Stromal cell of bone marrow (primary cell): ENCODE measurements at places on chromosomes 11 and 22.

DNA sequence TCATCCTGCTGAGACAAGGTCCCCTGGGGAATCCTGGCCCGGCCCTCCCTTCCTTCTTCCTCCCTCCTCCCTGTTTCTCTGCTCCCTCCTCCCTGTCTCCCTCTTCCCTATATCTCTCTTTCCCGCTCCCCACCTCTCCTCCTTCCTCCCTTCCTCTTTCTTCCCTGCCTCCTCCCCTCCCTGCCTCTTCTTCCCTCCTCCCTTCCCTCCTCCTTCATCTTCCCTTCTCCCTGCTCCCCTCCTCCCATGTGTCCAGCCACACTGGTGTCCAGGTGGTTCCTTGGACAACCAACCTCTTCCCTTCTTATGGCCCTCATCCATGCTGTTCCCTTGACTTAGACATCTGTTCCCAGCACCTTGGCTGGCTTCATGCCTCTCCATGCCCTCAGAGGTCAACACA lies 258.1 kb downstream of the MN1 start:
- DNase-seq: no peak

DNA sequence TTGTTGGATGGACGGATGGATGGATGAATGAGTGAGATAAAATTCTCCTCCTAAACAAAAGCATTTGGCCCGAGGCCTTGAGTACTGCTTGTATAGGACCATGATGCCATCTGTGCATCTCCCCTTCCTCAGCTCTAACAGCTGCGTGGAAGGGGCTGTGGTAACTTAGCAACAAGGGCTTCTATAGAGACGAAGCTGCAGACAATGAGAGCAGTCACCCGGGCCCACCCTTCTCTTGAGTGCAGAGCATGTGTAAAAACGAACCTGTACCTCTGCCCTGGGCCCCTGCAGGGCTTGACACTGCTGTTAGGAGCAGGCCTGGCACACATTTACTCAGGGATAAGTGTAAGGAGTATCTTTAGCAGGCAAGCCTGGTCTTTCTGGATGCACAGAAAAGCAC lies 391.5 kb downstream of the CADM1 start:
- no peak for DNase-seq

GRCh38 chr11:45053736-45054446 lies 92.5 kb upstream of the PRDM11 start:
- DNase-seq: no peak

- DNase-seq: no peak
Observed at GRCh38 chr11:76313913-76314740, 66.8 kb downstream of the THAP12 start.

DNA sequence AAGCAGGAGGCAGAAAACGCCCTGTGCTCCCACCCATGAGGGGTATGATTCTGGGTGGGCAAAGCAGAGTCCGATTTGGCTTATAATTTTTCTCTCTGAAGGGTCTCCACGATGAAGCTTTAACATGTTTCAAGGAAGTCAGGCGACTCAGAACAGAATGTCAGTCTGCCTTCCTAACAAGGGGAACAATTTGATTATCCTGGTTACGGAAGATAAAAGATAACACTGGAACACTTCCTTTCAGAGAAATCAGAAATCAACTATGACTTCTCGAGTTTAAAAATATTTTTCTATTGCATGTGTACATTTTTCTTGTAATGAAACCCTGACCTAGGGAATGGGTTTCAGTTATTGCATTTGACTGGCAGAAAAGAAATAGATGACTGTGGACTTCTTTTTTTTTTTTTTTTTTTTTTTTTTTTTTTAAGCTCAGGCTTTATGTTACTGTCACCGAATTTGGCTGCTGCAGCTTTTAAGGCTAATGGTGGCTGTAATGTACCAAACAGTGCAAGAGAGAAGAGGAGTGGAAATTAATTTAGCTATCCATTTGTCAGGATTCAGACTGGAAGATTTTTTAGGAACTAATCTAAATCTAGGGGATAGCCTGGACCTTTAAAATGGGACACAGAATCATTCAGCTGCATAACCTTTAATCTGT lies 297.7 kb downstream of the CADM1 start:
- DNase-seq: no peak

- peak; percentile 89 for DNase-seq
Observed at GRCh38 chr22:42990131-42990838, 24.7 kb downstream of the PACSIN2 start.

DNA sequence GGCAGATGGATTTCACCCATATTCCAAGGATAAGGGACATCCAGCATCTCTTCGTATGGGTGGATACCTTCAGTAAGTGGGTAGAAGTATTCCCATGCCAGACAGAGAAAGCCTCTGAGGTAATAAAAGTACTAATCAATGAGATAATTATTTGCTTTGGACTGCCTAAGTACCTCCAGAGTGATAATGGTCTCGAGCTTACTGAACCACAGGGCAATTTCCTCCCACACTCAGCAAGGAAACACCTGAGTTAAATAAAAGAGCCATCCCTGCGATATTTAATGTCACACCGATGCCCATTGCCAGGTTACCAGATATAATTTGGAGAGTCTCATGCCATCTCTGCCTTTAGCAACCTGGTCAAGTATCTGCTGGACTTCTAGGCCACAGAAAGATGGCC lies 70.6 kb upstream of the MPEG1 start:
- DNase-seq: no peak

- DNase-seq: no peak
Observed at GRCh38 chr11:3977078-3977477, 117.5 kb upstream of the RRM1 start.

GRCh38 chr11:13952221-13952620 lies 10.3 kb upstream of the SPON1 start:
- DNase-seq: no peak

- DNase-seq: peak; percentile 65
Observed at GRCh38 chr11:121112498-121113455, 11.7 kb downstream of the TECTA start.

GRCh38 chr11:67301951-67302516 lies 1.3 kb upstream of the SSH3 start:
- no peak for DNase-seq

- no peak for DNase-seq
Observed at GRCh38 chr11:64989416-64989815, 7.4 kb downstream of the BATF2 start.

- no peak for DNase-seq
Observed at GRCh38 chr11:129222158-129222557, 30.0 kb upstream of the ARHGAP32 start.

- DNase-seq: no peak
Observed at GRCh38 chr11:70766901-70767300, 368.6 kb downstream of the CTTN start.

DNA sequence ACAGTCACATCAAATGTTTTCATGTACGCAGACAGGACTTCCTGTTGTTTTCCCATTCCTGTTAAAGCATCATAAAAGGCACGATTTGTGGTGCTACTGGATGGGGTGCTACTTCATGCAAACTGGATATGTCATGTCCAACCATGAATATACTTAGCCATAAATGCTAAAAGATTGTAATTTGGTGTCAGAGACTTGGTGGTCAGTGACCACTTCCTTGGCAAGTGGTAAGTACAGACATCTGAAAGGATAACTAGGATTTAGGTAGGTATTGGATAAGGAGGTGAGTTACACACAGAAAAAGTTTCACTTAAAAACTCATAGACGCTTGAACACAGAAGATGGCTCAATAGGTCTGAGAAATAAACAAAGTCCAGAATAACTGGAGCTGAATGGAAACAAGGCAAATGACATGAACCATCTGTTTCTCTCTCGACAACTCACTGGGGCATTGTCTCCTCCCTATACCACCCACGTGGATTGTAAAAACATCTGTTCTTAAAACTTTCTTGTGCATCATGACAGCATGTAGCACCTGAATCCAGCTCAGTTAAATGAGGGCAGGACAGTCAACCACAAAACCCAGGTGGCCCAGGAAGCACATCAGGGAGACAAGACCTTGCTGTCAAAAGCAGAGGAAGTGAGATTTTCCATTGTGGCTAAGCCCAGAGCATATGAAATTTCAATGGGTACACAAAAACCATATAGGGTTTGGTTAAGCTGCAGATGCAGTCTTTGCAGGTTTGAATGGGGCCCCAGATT lies 22.1 kb upstream of the IGLL5 start:
- no peak for DNase-seq

DNA sequence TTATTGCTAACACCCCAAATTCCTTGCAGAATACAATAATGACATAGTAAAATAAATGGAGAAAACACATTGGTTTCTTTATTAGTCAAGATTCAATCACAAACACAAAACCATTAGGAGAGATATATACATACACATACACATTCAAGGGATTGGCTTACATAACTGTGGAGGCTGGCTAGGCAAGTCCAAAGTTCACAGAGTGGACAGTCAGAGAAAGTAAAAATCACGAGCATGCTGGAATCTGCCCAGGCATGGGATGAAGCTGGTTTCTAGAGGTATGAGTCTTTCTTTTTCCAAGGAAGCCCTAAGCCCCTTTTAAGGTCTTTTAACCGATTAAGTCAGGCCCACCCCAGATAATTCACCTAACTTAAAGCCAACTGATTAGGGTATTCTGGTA lies 13.6 kb upstream of the OR56B1 start:
- no peak for DNase-seq

GRCh38 chr11:35275786-35276170 lies 136.8 kb downstream of the CD44 start:
- no peak for DNase-seq

GRCh38 chr22:38082986-38083710 lies 836 bp downstream of the SLC16A8 start:
- DNase-seq: no peak

- no peak for DNase-seq
Observed at GRCh38 chr11:119300198-119300964, 16.5 kb downstream of the MCAM start.

DNA sequence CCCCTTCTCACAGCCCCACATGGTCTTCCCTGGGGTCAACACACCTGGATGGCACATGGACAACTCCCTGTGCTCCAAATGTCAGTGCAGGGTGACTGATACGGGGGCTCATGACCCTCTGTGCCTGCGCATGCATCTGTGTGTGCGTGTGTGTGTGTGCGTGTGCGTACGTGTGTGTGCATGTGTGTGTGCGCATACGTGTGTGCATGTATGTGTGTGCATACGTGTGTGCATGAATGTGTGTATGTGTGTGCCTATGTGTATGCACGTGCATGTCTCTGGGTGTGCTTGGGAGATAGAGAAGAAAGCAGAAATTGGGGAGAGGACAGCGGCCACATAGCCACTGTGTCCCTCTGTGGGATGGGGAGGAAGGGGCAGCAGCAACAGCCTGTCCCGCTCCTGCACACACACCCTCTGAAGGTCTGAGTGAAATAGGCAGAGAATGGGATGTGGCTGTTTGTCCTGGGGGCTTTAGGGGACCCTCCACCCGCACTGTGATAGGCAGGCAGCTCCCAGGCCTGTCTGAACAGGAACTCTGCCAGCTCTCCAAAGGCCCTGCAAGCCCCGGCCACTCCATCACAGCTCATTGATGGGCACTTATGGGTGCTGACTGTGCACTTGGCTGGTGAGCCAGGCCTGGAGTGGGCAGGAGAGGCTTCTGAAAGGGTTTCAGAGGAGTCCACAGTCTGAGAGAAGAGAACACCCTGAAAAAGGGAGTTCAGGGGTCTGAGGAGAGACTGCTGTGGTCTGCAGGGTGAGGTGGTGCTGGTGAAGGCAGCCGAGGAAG lies 28.7 kb upstream of the PICK1 start:
- no peak for DNase-seq

DNA sequence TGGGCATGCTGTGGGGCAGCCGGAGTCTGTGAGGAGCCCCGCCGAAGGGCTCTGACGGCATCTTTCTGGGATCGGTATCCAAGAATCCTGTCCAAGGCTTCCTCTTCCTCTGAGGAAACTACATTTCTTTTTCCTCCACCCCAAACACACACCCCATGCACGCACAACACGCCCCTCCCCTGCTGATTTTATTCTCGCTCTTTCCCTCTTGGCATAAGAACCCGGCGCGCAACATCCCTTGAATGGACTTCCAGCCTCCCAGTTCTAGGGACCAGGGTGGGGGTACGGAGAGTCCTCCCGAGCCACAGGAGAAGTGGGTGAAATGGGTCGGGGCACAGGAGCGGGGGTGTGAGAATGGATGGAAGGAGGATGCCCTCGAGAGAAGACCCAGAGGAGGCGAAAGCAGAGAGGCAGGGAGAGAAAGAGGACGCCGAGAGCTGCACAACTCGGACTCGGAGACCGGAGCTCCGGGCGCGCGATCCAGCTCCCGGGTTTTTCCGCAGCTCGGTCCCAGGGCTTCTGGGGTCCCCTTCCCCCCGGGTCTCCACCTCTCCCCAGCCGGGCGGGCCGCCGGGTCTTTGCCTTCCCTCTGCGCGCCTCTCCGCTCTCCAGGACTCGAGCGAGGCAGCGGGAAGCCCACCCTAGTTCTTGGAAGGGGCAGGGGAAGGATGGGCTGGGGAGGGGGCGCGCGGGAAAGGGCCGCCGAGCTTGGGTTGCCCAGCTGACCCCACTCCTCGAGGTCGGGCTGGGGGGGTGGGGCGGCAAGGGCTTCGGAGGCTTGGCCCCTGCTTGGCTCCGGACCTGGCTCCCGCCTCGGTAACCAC lies 1.5 kb upstream of the LARGE1 start:
- no peak for DNase-seq

- DNase-seq: no peak
Observed at GRCh38 chr22:32853662-32854061, 52.2 kb downstream of the TIMP3 start.

- peak; percentile 83 for DNase-seq
Observed at GRCh38 chr11:92424281-92424680, 199.7 kb downstream of the FAT3 start.

- DNase-seq: peak; percentile 16
Observed at GRCh38 chr11:45405916-45406670, 120.0 kb upstream of the SYT13 start.

- no peak for DNase-seq
Observed at GRCh38 chr11:20064961-20065405, 95.3 kb downstream of the DBX1 start.

- no peak for DNase-seq
Observed at GRCh38 chr22:37753746-37754145, 54.0 kb upstream of the GCAT start.

GRCh38 chr11:57873196-57873911 lies 111.8 kb downstream of the CTNND1 start:
- DNase-seq: no peak

GRCh38 chr11:111840143-111840542 lies 31.2 kb downstream of the ALG9 start:
- no peak for DNase-seq

DNA sequence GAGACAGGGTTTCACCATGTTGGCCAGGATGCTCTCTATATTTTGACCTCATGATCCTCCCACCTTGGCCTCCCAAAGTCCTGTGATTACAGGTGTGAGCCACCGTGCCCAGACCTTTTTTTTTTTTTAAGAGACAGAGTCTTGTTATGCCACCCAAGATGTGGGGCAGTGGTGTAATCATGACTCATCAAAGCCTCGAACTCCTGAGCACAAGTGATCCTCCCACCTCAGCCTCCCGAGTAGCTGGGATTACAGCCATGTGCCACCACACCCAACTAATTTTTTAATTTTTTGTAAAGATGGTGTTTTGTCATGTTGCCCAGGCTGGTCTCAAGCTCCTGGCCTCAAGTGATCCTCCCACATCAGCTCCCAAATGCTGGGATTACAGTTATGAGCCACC lies 37.9 kb downstream of the IZUMO1R start:
- DNase-seq: no peak

- DNase-seq: no peak
Observed at GRCh38 chr11:17673951-17674350, 45.4 kb upstream of the MYOD1 start.
